ENCODE measurements at places on chromosomes 16 and 17.

DNA sequence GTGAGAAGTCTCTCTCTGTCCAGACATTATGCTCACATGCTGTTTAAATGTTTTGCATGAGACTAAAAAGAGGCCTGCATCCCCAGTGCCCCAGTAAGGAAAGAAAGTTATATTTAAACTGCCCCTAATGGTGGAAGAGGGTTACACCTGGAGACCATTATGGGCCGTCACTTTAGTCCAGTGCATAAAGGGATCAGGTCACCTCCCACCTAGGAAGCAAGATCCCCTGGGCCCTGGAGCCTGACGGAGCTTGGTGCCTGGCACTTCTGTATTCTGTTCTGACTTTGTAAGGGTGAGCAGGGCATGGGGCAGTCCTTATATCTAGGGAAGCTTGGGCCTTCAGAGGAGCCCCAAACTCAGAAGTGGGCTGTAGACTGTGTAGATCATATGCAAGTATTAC lies 67.9 kb downstream of the CPPED1 start:
- no peak for DNase-seq

GRCh38 chr17:71163121-71163812 lies 957.6 kb upstream of the SOX9 start:
- DNase-seq, result no peak

DNA sequence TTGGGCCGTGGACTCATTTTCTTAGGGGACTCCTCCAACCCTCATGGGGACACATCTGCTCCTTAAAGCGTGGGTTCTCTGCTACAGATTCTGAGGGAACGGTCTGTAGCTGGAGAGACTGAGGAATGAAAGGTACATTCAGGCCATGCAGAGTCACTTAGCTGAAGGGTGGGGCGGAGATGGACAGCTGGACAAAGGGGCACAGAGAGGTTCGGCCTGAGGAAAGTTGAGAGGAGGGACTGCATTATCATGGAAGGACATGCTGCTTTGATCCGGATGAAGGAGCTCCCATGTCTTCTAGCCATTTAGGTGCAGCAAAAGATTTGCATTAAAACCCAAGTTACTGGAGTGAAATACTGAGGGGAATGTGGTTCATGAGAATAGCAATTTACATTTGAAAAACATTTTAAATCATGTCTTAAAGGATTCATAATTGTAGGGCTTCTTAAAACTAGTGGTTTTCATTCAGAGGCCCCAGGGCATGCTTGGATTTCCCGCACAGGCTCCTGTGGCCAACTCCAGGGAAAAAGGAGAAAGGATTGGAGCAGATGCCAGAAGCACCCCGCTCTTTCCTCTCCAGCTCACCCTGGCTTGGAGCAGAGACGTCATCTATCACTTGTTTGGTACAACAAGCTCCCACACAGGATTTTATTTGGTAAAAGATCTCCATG lies 54.2 kb downstream of the CDRT4 start:
- DNase-seq, result peak; percentile 12

DNA sequence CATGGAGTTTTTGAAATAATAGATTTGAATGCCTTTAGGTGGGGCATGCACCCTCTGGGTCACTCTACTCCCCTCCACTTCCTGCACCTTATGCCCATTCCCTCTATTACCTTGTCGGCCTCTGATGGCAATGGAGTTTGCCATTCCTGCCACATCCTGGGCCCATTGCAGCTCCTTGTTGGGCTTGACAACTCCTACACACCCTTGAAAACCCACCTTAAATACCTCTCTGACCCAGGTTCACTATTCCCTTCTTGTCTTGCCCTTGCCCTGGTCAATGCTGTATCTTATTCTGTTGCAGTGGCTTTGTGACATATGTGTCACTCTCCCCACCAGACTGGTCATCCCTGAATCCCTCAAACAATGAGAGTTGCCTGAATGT lies 2.4 kb downstream of the CCR7 start:
- DNase-seq, result no peak

DNA sequence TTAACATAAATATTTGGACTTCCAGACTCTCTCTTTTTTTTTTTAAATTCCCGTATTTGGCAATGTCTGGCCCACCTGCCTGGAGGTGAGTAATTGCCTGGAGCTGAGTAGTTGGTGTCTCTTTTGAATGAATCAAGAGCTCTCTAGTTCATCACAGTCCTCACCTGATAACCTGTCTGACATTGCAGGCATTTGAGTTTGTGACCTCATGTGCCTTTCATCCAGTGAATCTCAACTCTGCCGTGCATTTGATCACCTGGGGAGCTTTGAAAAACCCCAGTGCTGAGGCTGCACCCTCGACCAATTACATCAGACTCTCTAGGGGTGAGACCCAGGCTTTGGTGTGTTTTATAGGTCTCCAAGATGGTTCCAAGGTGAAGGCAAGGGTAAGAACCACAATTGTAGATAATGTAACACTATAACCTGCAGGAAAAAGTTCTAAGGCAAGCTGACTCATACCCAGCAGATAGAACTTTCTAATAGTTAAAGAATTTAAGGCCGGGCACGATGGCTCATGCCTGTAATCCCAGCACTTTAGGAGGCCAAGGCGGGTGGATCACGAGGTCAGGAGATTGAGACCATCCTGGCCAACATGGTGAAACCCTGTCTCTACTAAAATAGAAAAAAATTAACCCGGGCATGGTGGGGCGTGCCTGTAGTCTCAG lies 24.5 kb upstream of the HS3ST2 start:
- no peak for DNase-seq

- DNase-seq, result peak; percentile 73
Observed at GRCh38 chr17:28725660-28726225, 290 bp downstream of the TLCD1 start.

DNA sequence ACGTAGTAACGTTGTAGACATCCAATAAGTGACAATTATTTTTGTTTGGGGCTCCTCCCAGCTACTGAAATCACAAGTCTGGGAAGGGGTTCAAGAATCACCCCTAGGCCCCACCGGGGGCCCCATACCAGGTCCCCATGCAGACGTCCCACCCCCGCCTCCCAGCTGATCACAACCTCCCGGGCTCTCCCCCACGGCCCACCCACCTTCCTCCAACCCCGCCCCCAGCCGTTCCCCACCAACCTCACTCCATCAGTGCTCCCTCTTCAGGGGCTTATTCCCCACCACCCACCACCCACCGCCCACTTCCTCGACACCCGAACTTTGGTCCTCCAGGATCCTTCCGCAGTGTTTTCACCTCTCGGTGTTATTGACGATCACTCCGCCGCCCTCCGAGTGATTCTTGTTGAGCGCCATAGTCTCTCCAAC lies 240 bp downstream of the WBP2 start:
- DNase-seq, result peak; percentile 66

GRCh38 chr17:82477934-82478333 lies 19.4 kb downstream of the NARF start:
- DNase-seq, result no peak

DNA sequence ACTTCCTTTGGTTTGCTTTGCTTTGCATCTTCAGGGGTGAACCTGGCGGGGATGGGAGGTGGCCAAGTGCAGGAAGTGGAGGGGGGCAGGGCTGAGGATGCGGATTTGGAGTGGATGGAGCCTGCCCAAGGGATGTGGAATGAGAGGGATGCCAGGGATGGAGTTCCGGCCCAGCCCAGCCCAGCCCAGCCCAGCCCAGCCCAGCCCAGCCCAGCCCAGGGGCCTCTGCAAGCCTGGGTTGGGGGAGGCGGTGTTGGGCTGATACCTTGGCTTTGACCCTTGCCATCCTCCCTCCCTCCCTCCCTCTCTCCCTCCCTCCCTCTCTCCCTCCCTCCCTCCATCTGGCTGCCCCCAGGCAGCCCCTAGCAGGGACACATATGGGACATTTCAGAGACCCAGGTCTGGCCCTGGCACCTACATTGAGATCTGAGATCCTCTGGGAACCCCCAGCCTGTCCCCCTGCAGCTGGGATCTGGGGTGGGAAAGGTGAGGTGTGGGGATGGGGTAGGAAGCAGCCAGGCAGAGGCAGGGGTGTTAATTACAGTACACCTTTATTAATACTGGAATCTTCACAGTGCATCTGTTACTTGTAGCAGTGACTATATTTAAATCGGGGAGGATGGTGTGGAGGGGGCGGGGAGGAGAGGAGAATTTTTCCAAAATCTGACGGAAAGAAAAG lies 14.5 kb downstream of the IL34 start:
- DNase-seq, result no peak

DNA sequence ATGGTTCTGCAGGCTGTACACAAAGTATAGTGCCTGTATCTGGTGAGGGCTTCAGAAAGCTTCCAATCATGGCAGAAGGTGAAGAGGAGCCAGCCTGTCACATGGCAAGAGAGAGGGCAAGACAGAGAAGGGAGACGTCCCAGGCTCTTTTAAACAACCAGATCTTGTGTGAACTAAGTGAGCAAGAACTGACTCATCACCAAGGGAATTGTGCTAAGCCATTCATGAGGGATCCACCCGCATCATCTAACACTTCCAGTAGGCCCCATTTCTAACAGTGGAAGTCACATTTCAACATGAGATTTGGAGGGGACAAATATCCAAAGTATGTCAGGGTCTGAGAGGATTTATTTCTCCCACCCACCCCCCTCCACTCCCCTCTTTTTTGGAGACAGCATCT lies 56.2 kb upstream of the ELAC2 start:
- no peak for DNase-seq

- no peak for DNase-seq
Observed at GRCh38 chr16:87826798-87827587, 42.3 kb downstream of the SLC7A5 start.

DNA sequence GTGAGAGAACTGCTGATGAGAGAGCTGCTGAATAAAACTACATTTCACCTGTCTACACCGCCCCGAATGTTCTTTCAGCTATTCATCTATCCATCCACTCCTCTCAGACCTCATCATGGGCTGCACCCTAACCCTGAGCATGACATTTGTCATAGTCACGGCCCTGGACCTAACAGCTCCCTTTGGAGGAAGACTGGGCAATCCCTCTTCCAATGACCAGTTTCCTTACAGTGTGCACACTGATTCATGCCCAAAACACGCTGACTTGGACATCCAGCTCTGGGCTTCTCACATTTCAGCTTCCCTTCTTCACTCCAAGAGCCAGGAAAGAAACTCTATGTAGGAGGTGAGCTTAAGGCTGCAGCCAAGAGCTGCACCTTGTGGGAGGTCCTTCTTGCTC lies 41.8 kb upstream of the ARL4D start:
- DNase-seq, result no peak

DNA sequence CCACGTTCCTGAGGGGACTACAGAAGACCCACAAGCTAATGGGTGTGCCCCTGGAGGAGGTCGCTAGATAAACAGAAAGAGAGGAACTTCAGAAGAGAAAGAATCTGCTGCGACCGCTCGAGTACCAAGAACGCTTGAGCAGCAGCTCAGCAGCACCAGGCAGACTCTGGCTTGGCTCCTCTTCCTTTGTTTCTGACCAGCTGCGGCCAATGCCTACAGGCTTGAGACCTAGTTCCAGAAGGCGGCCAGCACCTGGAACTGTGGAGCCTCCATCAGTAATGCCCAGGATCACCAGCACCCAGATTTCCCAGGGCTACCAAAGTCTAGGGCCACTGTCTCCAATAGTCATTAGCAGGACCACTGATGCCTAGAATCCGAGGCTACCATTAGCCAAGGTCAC lies 26.0 kb upstream of the GOSR2 start:
- no peak for DNase-seq

GRCh38 chr17:34680151-34680550 lies 100.8 kb downstream of the TMEM132E start:
- no peak for DNase-seq

DNA sequence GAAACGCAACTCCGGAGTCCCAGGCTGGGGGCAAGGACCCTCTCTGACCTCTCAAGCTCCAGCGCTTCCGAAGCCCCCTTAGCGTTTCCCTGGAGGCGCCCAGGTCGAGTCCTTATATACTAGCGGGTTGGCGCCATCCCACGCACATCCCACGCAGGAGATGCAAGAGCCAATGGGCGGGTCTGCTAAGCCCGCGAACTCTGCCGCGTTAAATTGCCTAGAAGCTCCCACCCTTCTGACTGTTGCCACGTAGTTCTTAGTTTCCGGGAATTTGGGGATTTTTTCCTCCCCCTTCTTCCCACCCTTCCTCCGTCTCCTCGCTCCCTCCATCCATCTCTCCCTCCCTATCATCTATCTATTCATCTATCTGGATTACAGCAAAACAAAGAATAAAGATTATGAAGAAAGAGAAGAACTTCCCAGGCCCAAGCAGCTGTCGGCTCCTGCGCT lies at the start of gene SLFN11:
Gene SLFN11, minus strand, starts transcription at position 88 of the 450 bp plus-strand sequence. CDS start 9,814 bp downstream, outside the sequence.
- DNase-seq, result peak; percentile 45

- DNase-seq, result no peak
Observed at GRCh38 chr16:65988024-65988595, 378.4 kb upstream of the CDH5 start.

- peak; percentile 64 for DNase-seq
Observed at GRCh38 chr17:14926526-14927122, 338.5 kb downstream of the PMP22 start.

DNA sequence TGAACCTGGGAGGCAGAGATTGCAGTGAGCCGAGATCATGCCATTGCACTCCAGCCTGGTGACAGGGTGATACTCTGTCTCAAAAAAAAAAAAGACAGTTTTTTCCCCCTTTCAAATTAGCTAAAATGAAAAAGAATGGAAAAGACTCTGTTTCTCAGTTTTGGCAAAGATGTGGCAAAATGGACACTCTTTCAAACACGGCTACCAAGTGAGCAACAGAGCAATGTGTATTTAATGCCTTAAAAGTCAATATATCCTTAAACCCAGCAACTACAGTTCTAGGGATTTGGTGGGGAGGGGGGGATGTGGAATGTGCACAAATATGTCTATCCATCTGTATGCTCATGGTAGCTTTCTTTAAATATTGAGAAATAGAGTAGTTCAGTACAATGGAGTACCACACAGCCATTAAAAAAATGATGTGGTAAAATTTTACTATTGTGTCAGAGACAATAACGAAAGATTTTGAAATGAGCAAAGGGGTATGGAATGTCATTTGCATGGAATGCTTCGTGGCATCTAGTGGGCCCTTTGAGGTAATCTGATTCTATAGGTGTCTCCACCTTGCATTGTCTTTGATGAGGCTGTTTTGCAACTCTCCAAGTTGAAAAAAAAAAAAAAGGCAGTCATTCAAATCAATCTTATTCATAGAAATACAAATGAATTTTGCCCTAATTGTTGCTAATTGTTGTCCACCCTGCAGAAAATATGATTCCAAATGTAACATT lies 108.1 kb downstream of the AXIN2 start:
- DNase-seq, result no peak

DNA sequence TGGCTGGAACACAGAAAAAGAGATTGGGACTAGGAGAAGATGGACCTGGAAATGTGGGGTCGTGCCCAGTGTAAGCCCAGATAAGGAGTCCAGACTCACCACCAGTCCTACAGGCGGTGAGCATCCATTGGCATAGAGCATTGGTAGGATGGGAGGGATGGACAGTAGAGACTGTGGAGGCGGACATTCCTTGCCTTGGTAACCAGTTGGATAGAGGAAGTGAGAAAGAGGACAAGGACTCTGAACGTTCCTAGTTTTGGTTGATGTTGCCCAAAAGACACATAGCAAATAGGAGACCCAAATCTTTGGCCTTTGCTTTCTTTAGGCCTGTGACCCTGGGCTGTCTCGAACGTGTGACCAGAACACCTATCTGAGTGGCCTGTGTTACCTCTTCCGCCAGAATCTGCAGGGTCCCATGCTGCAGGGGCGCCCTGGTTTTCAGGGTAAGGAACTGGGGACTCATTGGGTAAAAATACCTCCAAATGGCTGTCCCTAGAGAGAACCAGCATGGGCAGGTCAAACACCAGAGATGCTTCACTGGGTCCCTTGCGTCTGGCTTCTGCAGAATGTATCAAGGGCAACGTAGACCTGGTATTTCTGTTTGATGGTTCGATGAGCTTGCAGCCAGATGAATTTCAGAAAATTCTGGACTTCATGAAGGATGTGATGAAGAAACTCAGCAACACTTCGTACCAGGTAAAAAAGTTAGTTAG lies 6.4 kb downstream of the ITGAL start:
- DNase-seq, result no peak

Measured in midbrain (tissue), 1 donor.